Fibroblast of villous mesenchyme (primary cell): ENCODE measurements at places on chromosomes 1 and 21.
A peak's percentile ranks its signal among the peaks of the same experiment; 100 is the strongest.

- no peak for DNase-seq
Measured at GRCh38 chr1:11024154-11024873, 11.9 kb downstream of the TARDBP start.

DNA sequence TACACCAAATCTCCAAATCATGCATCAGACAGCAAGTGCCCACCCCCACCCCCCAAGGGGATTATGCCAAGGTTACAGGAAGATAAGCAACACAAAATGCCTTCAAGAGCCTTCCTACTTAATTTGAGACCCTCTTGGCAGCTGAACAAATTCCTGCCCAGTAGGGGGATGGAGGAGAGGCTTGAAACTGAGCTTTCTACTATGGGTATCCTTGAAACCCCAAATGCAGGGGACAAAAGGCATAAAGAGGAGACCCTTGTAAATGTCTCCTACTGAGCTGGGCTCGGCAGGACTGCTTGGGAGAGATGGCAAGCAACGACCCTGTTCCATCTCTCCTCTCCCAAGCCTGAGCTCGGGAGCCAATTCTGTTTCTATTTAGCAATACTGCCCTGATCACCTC lies 3.5 kb downstream of the SLC41A1 start:
- no peak for DNase-seq

DNA sequence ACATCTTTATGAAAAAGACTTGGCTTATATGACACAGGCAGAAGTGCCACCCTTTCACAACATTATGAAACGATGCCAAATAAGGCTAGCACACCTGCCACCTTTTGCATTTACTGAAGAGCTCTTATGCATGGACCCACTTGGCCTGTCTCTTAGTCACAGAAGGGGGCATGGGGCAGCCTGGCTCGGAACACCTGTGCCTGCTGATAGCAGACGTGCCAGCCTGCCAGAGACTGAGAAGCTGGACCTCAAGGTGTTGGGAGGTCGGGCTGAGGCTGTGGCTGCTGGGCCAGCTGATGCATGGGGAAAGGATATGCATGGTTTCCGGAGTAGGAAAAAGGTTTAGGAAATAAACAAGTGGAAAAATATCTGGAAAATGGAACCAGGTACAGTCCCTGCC lies 21.5 kb downstream of the RCAN1 start:
- DNase-seq, result no peak

GRCh38 chr1:212161231-212161781 lies 123.9 kb upstream of the PPP2R5A start:
- peak; percentile 88 for DNase-seq

DNA sequence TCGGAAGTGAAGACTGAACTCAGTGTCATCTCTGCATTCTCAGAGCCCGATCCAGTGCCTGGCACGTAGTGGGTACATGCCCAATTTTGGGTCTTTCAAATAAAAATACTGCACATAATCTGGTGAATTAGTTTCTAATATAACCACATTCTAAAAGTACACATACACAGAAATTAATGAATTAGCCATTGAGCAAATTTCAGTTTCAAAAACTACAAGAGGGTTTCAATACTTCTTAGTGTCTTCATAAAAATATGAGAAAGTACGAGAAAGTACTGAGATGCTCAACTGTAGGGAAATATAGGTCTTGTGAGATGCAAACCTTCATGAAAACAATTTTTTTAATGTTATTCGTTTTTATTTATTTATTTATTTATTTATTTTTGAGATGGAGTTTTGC lies 86.9 kb downstream of the SMYD2 start:
- no peak for DNase-seq

DNA sequence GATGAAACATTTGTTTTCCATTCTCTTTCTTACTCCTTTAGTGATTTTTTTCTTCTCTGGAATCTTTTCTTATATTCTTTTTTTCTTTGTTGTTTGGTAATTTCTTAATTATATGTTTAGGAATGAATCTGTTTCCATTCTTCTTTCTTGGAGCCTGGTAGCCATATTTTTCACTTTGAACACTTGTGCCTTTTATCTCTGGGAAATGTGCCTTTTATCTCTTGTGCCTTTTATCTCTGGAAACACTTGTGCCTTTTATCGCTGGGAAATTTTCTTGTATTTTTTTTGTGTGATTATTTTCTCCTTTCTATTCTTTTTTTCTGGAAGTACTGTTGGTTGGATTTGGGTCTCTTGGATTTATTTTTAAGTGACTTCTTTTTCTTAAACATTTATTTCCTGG lies 118.2 kb downstream of the LEPR start:
- DNase-seq, result no peak

DNA sequence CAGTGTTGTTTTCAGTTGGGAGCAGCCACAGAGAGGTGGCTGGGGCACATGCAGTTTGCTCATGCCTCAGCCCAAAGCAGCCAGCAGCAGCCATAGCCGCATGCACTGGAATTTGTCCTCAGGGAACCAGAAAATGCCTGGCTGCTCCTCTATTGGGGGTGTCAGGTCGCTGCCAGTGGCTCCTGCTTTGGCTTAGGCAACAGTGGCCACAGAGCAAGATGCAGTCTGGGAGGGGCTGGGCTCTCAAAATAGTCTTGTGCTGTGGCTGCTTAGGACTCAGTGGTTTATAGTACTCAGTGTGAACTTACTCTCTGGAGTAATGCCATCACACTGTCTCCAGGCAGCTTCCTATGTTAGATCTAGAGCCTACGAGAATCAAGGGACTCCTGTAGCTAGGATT lies 25.0 kb downstream of the CD55 start:
- DNase-seq, result no peak

- peak; percentile 6 for DNase-seq
Measured at GRCh38 chr21:44485254-44485793, 30.0 kb downstream of the LRRC3 start.

- DNase-seq, result no peak
Measured at GRCh38 chr21:31161157-31161556, 122.9 kb upstream of the KRTAP19-8 start.

DNA sequence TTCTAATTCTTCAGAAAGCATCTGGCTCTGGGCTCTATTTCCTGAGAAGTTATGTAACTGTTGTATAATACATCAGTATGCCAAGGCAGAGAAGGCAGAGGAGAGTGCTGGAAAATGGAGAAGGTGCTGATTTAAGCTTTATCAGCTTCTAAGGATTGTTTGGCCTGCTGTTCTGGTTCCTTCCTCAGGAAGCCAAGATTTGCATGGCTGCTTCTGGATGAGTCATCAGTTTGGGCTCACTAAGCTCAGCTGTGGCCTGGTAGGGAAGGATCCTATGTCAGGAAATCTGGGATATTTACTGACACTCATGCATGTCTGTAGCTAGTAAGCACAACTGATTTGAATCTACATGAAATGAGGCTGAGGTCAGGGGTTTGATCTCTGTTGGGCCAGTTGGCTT lies 73.2 kb upstream of the ADGRL4 start:
- peak; percentile 67 for DNase-seq

DNA sequence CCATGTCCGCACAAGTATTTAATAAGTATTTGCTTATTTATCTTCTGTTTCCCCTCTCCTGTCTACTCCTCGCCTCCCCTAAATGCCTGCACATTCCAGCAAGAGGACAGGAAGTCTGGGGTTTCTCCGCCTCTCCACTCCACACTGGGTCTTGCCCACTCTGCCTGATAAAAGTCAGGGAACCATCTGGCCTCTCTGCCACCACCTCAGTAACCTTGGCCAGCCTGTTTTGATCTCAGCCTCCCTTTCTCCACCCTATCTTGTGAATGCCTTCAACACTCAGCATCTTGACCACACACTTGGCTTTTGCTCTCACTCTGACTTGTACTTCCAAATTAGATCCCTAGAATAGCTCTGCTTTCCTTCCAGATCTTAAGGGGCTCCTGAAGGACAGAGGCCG lies 165.3 kb upstream of the UBE2U start:
- DNase-seq, result peak; percentile 75

DNA sequence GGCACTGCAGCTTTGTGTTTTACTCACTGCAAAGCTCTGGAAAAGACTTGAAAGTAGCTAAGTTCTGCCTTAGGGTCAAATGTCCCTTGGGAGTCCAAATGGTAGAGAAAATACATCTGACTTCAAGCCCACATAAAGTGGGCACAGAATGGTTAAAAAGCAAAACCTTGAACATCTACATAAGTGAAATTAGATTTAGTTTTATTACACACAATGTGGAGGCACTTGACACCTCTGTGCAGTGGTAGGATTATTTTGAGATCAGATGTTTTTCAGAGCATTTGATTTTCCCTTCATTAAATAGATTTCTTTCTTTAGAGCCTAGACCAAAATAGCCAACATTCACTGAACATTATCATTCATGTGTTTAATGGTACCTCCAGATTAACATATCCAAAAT lies 11.2 kb upstream of the FCRL3 start:
- no peak for DNase-seq

DNA sequence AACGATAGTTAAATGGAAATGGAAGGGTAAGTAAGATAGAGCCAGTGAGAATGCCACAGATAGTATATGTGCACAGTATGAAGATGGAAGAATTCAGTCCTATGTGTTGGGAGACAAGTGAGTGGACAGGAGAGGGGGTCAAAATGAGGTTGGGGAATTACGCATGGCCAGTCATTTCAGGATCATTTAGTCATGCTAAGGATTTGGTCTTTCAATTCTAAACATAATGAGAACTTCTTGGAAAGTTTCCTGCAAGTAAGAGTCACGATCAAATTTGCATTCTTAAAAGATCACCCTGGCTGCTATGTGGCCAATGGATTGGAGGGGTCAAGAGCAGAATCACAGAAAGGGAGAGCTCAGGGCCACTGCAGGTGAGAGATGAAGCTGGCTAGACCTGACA lies 64.0 kb upstream of the KCNK2 start:
- DNase-seq, result no peak

DNA sequence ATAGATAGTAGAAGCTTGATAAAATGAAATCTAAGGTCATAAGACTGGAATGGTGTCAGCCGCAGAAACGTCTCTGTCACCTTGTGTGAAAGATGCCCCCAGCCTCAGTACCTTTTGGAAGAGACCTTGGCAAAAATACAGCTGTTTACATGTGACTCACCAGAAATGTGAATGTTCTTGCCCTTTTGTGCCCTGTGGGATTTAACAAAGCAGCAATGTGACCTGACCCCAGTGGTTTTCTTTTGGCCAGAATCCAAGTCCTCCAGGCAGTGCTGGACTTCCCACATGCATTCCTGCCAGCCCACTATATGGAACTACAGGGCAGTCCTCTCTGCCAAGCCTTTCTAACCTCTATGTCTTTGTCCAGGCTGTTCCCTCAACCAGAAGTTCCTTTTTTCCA lies 27.2 kb upstream of the LRRC8C start:
- DNase-seq, result peak; percentile 83

- peak; percentile 68 for DNase-seq
Measured at GRCh38 chr21:44846485-44847260, 26.8 kb downstream of the PTTG1IP start.

- DNase-seq, result no peak
Measured at GRCh38 chr1:15723631-15724246, 12.3 kb upstream of the SLC25A34 start.

DNA sequence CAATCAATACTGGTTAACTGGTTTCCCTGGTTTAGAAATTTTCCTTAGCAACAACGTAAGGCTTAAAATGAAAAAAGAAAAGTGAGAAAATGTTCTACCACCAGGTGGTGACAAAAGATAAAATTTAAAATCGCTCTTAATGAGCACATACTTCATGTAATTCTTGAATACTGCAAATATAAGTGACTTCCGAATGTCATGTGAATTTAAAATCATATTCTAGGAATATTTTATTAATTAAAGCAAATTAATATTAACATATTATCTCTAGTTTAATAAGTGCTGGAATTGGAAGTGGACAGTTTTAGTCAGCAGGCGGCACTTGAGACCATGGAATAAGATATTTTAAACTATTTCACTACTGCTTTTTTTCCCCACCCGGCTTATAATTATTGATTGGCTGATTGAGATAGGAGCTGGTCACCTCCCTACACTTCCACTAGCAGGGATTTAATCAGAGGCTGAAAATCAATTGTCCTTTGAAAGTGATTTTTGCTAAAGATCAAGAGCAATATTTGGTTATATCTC lies 5.0 kb upstream of the ADAMTS1 start:
- peak; percentile 67 for DNase-seq

DNA sequence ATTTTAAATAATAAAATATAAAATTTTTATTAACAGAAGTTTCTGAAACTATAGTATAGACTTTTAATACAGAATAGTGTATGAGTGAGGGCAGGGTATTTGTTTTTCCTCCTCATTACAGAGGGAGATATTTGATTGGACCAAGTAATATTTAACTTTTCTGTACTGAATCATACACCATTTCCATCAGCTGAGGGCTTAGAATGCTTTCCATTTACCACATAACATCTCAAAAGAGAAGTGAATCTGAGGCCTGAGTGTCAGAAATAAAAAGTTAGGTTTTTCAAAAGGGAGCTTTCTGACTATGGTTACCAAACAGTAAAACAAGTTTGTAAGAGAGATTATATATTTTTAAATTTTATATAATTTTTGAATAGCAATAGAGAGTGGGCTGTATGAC lies 29.5 kb downstream of the TLCD4 start:
- DNase-seq, result no peak

GRCh38 chr1:183472488-183473216 lies at the start of gene SMG7:
Gene SMG7, plus strand, starts transcription at chr1:183472499. Its CDS starts 122 bp downstream, at chr1:183472621.
- DNase-seq, result peak; percentile 41

- no peak for DNase-seq
Measured at GRCh38 chr1:97902067-97902466, 18.8 kb downstream of the DPYD start.

DNA sequence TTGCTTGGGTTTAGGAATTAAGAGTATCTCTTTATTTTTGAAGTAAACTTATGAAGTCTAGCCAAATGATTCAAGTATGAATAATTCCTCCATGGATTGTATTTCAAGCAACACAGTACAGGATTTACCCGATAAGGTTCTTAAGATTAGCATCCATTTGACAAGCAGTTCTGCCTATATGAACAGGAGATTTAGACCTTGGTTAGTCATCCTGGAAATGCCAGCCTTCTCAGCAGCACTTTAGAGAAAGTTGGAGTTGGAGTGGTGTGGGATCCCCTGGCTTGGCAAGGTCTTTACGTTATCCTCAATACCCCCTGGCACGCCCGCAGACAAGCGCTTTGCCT lies 1.6 kb downstream of the BCAR3 start:
- no peak for DNase-seq

- DNase-seq, result no peak
Measured at GRCh38 chr1:29473161-29473855, 237.0 kb downstream of the PTPRU start.

- DNase-seq, result no peak
Measured at GRCh38 chr1:200737647-200738291, 924 bp upstream of the CAMSAP2 start.

DNA sequence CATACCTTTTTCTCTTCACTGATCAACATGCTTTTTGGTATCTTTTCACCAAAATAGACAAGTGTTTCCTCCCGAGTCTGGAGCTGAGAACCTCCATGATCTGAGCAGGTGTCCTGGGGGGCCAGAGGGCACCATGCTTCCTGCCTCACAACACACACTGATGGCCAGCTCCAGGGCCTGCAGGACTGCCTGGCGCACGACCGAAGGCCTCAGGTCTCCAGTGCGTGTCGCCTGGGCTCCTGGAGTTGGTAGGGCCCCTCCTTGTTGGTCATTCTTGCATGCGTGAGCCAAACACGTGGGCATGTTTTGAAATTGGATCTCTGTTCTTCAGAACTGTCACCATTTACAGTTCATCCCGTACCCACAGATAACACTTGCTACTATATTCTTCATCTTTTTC lies 64.4 kb downstream of the SLC37A1 start:
- no peak for DNase-seq

- DNase-seq, result no peak
Measured at GRCh38 chr1:19089524-19089923, 120.5 kb downstream of the UBR4 start.

GRCh38 chr1:160993544-160994193 lies 27.3 kb downstream of the F11R start:
- DNase-seq, result peak; percentile 93

- no peak for DNase-seq
Measured at GRCh38 chr1:119323216-119323982, 45.2 kb upstream of the HAO2 start.
